ENCODE measurements at places on chromosomes 2 and 18.
A peak's percentile ranks its signal among the peaks of the same experiment; 100 is the strongest.

DNA sequence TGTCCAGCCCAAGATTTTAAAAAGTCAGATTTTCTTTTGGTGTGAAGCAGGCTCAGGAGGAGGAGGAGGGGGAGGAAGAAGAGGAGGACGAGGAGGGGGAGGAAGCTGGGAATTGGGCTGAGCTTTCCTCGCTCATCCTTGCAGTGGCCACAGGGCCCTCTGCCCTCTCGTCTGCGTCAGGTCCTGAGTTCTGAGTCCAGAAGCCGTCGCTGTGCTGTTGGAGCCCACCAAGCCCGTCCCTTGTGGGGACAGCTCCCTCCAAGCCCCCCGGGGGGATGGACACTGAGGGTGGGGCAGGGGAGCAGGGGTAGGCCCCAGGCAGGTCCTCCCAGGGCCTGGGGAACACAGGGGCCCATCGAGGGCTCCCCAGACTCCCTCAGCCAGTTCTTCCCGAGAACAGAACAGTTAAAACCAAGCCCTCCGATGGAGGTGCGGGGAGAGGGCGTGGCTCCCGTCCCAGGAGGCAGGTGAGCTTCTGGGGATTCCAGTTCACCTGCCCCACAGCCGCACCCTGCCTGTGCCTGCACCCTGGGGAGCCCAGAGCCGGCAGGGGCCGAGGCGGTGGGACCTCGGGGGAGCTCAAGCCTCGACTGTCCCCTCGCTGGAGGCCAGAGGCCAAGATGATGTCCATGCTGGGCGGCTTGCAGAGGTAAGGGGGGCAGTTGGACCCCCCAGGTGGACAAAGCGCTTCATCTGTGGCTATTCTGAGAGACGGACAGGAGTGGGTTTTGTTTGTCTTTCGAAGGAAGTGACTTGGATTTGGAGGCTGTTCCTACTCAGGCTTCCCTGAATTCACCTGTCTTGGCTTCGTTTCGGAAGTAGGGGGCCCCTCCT, at the start of gene GAL3ST2:
Gene GAL3ST2 (plus strand): TSS at position 487 of the 834 bp plus-strand sequence. CDS start 134 bp downstream, at position 621.
- no peak for DNase-seq

DNA sequence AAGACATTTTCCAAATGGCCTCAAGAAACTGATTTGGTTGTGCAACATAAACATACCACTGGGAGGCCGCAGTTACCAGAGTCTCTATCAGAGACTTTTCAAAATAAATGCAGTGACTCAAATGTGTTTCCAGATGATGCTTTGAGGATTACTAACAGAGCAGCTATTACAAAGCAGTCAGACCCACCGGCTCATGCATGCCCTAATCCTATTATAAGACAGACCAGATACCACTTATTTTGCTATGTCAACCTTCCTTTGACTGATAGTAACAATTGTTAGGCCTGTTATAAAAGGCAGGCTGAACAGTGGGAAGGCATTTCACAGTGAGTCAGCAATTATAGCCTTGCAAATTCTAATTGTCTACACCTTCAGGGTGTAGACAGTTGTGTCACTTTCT, 217.7 kb downstream of the LRRTM1 start:
- DNase-seq = peak; percentile 46

DNA sequence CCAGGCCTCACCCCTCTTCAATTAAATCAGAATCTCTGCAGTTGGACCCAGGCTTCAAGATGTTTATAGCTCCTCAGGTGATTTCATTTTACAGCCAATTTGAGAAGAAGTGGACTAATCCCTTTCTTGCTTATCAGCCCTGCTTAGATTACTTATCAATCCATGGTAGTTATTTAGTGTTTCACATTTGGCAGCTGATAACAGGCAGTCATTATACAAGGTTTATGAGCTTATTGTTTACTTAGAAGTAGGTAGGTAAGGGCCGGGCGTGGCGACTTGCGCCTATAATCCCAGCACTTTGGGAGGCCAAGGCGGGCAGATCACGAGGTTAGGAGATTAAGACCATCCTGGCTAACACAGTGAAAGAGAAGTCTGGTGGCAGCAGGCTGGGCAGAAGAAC, 237.5 kb downstream of the CTNNA2 start:
- no peak for DNase-seq

DNA sequence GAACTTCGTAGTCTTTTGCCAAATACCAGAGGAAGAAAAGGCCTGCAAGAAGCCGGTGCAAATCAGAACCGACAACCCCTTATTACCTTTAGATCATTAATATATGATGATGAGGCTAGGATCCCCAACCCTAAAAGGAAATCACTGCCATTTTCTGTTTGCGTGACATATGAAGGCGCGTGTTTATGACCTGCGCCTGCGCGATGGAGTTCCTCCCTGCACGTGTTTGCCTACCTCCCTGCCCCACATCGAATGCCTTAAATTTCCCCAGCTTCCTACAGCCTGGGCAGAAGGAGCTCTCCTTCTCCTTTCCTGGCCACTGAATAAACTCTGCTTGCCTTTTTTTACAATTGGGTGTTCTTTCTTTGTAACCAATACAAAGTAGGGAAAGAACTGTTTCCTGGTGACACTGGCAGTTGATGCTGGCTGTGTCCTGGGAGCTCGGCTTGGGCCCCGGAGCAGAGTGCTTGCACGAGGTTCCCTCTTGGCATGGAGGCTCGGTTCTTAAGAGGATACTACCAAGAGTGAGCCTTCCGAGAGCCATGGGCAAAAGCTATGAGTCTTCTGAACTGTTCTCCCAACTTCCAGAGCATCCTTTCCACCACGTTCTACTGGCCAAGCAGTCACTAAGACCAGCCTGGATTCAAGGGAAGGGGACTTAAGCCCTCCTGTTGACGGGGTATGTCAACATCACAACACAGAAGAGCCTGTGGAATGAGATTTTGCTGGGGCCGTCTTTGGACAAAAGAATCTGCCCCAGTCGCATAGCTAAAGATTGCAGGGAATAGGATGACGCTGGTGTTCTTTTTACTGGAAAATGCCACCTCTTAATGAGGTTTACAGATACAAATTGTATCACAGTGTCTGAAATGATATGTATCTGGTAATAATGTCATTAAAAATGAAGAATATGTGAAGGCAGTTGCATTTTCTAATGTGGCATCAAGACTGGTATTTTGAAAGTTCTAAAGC, 179.8 kb downstream of the SH3BP4 start:
- no peak for DNase-seq

- no peak for DNase-seq
Measured at GRCh38 chr2:231894566-231895380, 31.4 kb downstream of the NPPC start.

DNA sequence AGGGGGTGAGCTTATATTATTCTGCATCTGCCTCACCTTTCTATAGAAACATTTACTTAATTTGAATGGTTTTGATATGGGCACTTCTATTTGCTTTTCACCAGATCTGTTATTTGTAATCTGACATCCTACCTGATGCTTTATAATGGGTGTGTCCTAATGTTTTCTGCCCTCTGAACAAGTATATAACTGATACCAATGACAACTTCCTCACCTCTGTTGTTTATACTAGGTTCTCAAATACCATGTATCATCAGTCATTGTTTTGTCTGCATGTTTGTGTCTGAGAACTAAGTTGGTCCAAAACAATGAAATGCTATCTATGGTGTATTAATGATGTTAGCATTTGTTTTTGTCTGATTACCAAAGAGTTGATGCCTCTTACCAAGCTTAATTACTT, 45.8 kb downstream of the ITGA6 start:
- DNase-seq = no peak

DNA sequence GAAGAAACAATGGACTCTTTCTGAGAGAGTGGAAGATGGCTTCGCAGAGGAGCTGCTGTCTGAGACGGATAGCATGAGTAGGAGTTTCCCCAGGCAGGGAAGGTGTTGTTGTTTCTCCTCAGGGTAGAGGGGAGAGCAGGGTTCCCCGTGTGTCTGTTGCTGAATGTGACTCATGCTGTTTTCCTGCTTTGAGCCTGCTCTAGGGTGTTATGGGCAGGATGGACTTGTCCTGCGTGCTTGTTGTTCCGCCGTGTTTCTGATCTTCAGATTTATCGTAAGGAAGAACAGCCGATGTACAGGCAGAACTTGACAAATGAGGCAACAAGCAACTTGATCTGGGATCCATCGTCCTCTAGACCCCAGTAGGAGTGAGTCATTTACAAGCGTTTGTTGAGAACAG, 19.7 kb upstream of the MYCN start:
- no peak for DNase-seq

DNA sequence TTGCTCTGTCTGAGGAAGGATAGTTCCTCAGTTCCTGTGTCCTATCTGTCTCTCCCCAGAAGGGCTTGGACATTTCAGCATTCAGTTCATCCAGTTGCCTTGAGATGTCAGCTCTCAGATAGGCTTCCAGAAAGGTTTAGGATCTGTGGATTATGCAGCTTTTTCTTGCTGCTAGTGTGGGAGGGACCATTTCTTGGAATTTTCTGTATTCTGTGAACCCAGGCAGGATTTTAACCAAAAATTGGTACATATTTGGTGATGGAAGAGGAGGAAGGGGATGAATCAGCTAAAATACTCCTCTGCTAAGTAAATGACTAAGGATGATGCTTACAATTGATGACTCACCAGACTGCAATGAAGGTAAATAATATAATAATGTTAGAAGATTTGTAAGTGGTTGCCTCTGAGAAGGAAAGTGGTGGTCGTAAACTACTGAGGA, 58.6 kb upstream of the DOCK10 start:
- peak; percentile 82 for DNase-seq

DNA sequence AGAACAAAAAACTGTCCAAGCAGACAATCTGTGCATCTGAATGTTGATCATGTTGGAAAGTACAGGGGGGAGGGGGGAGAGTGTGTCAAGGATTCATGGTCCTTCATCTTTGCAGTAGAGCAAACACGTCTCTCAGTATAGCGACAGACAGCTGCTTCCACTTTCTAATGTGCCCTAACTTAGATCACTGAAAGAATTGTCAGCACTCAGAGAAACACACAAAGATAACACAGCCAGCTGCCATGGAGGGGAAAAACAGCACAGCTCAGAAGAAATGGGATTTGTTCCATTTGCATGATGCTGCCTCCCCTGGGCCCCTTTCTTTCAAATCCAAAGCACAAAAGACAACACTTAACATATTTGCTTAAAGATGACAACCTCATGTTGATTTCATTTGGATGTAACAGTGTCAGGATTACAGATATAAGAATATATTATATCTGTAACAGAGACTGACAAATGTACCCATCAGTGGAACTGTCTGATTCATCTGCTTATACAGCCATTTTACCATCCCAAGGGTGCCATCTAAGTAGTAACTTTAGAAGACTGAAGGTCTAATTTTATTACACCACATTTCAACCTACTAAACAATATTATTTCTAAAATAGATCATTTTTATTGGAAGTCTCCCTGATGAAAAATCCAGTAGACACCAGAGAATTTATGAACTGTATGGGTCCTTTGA, 17.7 kb downstream of the FIGN start:
- no peak for DNase-seq

GRCh38 chr2:60302377-60303126, 250.9 kb downstream of the BCL11A start:
- no peak for DNase-seq

DNA sequence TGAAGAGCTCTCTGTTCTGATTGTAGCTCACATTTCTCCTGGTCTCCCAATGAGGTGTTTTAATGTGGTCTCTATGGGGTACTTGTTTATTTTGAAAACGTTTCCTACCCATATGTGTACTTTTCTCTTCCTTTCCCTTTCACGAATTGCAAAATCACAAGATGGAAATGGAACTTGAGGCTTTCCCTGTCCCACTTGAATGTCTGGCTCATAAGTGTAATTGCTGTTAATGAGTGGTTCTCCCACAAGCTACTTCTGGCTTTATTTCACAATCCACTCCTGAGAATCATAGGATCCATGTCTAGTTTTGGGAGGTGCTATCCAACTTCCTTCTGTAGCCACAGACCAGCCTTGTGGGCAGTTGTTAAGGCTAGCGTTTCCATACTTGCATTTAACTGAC, 81.1 kb upstream of the CAVIN2 start:
- peak; percentile 45 for DNase-seq

GRCh38 chr2:223003191-223003590, 48.8 kb upstream of the KCNE4 start:
- DNase-seq = no peak

DNA sequence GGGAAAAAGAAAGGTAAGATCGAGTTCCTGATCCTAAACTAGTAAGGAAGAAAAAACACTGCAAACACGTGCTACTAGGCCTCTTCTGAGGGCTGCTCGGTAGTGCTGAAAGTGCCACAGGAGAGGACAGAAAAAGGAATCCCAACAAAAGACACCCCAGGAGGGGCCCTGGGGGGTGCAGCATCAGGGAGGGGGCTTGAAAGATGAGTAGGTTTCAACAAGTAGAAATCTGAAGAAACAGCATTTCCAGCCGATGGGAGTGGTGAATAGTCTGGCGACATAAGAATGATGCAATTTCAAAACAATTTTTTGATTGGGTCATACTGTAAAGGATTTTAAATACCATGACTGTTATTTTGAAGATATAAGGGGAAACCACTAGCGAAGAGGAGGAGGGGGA, 98.6 kb downstream of the NOL10 start:
- no peak for DNase-seq

DNA sequence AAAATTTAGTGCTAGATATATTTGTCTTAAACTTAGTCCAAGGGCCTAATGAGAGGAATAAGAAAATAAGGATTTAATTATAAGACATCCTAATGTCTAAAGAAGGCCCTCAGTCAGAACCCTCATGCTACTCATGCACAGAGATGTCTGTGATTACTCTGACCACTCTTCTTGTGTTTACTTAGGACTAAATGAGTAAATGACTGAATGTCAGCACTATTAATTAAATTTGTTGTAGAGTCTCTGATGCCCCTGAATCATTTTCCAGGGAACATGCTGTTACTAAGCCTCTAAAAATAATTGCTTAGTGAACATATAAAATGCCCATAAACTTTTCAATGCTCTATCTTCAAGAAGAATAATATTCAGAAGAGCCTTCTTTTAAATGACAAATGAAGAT, 32.4 kb downstream of the GULP1 start:
- no peak for DNase-seq

DNA sequence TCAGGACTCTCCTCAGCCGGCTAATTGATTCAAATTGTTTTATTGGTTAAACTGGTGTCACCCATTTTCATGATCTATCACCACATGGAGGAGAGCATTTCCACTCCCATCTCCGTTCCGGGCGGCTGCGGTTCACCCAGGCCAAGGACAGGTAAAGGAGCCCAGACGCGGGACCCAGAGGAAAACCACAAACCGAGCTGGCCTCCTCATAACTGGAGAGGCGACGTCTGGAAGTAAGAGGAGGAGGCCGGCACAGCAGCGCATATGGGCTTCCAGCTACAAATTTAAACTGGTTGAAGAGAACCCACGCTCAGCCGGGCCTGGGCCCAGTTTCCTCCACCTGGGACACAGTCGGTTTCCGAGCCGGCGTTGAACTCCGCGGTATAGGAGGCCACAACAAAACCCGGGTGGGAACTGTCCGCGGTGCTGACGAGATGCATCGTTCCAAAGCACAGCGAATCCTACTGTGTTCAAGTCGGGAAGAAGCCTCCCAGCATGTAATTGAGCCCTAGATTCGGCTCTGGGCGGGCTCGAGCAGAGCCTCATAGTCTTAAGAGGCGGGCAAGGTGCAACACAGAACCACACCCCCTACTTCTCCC, 3.0 kb upstream of the SKOR2 start:
- DNase-seq = no peak

DNA sequence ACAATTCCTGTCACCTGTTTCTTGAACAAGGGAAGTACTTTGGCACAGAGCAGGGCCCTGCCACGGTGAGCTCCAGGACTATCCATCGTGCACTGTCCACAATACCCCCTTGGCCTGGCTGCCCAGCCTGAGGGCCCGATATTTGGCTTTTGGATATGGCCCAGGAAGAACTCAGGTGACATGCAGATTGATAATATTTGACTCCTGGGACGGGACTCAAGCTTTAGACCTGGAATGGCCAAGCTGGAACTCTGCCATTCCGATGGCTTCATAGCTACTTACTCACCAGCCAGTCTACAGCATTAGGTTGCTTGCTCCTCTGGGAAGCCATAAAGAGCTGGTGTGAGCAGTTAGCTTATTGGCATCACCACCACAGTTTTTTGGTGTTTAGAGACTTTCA, 26.6 kb downstream of the EML6 start:
- no peak for DNase-seq
